Choroid plexus epithelial cell (primary cell): ENCODE measurements at places on chromosomes 11 and 22.
A peak's percentile ranks its signal among the peaks of the same experiment; 100 is the strongest.

GRCh38 chr22:27228771-27229170 is 571.4 kb downstream of the MIAT start:
- DNase-seq = no peak

DNA sequence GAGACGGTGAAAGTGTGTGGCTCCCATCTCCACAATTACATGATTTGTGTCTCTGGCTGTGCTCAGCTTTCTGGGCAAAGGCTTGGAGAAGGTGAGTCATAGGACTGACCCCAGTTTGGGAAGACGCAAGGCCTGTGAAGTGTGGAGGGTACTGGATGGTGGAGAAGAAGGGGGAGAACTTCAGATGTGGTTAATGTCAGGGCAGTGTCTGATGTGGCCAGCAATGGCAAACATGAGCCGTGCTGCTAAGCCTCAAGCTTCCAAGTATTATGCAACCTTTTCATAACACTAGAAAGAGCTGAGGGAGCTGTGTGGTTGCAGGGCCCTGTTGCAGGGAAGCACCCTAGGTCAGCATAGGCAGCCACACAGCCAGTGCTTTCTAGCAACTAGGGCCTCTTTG is 110.9 kb downstream of the NTM start:
- no peak for DNase-seq

DNA sequence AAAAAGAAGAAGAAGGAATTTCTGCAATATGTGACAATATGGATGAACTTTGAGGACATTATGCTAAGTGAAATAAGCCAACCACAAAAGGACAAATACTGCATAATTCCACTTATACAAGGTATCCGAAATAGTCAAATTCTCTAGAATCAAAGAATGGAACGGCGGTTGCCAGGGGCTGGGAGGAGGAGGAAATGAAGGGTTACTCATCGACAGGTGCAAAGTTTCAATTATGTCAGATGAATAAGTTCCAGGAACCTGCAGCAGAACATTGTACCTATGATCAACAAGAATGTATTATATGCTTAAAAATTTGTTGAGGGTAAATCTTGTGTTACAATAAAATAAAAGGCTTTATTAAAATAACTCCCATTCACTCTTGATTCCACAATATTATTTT is 49.0 kb downstream of the SC5D start:
- DNase-seq = no peak

- no peak for DNase-seq
These were observed 151.3 kb downstream of the CEP164 start for GRCh38 chr11:117478926-117479325.

DNA sequence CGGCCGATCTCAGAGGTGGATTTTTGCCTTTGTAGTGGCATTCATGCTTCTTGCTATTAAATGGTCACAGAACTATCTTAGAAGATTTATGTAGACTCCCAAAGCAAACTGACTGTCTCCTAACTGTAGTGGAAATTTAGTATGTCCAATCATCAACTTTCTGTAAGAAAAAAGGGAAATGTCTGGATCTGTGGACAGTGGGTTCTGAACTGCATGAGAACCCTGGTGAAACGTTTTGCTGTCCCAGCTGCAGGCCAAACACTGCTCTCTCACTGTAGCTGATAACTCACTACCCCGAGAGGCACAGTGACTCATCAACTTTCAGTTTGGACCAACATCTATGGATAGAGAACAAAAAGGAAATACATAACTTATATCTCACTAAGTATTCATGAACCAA is 387.1 kb downstream of the SOX6 start:
- DNase-seq = peak; percentile 91

GRCh38 chr11:85795712-85796487 is 15.0 kb downstream of the SYTL2 start:
- no peak for DNase-seq

DNA sequence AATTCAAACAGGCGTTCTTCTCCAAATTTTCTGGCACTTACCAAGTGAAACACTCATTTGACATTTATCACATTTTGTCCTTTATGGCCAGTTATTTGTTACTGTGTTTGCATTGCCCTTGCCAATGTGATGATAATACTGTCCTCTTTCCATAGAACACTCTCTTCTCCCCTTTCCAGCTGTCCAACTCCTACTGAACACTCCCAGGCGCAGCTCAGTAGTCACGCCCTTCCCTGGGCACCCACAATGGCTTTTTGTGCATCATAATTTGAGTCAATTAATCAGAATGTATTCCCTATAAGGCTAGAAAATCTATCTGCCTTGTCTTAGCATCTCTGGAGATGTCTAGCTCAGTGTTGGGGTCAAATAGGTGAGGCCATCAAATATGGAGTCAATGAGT is 21.2 kb upstream of the B3GAT1 start:
- DNase-seq = no peak

DNA sequence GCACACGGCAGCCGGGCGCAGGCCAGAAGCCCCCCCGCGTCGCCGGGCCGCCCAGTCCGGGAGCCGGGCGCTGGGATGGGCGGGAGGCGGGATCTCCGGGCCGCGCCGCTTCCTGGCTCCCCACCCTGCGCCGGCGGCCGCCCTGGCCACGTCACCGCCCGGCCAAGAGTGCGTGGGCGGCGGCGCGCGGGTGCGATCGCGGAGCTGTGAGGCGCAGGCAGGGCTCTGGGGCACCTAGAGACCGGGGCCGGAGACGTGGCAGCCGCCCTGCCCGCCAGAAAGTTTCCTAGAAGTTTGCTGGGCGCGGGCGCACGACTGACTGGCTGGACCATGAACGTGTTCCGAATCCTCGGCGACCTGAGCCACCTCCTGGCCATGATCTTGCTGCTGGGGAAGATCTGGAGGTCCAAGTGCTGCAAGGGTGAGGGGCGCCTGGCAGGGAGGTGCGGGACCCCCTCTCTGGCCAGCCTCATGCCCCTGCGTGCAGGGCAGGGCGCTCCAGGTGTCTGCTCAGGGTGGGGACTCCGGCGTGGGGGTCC is at the start of gene KDELR3:
Gene KDELR3 (plus strand): TSS at position 193 of the 539 bp plus-strand sequence. CDS start 138 bp downstream, at position 331.
- DNase-seq = peak; percentile 67

- DNase-seq = no peak
These were observed 12.2 kb downstream of the TMPRSS13 start for GRCh38 chr11:117916956-117917355.

GRCh38 chr22:17314487-17314886 is 54.8 kb upstream of the CECR2 start:
- DNase-seq = no peak

- peak; percentile 46 for DNase-seq
These were observed 121.5 kb downstream of the CCDC34 start for GRCh38 chr11:27241311-27242122.

- no peak for DNase-seq
These were observed 388.8 kb downstream of the LUZP2 start for GRCh38 chr11:24885580-24886173.

GRCh38 chr11:64369440-64370421 is 10.8 kb downstream of the RPS6KA4 start:
- DNase-seq = no peak

DNA sequence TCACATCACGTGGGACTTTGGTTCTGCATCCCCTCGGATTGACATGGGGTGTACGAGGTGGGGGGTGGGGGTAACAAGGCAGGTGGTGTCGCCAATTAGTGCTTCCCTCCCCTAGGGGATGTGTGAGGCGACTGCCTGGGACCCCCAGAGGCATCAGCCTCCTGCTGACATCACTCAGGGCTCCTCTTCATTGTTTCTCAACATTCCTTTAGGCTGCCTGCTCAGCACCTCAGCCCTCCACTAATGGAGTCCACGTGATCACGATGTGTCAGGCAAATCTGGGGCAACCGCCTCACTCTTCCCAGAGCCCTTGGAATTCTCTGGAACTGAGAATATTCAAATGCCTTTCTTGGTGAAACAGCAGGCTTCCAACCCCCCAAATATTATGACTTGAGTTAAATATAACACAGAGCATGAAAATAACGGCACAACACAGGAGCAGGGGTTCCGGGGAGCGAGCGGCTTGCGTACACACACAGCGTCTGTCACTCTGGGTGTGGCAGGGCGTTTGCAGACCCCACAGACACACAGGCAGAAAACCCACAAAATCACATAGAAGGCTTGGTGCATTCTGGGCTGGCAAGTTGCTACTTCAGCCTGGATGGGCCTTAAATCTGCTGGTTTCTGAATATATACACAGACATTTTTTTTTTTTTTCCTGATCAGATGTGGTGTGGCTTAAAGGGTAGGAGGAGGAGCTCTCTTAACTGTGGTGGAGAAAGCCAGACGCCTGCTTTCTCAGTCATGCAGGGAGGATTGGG is 170.1 kb upstream of the CADM1 start:
- no peak for DNase-seq
